Brain microvascular endothelial cell (primary cell): ENCODE measurements at places on chromosomes 12 and 14.
A peak's percentile ranks its signal among the peaks of the same experiment; 100 is the strongest.

GRCh38 chr12:132477017-132477702 lies 12.8 kb upstream of the FBRSL1 start:
- DNase-seq, result no peak

DNA sequence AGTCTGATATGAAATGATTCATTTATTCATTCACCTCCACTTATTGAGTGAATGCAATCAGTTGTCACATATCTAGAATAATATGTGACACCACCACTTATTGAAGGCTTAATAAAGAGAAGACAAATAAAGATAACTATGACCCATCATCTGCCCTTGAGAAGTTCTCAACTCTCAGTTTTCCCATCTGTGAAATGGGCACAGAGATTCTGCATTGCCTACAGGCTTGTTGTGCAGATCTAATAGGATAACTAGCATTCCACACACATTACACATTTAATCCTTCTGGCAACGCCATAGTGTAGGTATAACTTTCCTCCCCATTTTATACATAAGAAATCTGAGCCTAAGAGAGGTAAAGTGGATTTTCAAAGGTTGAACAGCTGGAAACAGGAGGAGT lies 84.2 kb upstream of the FICD start:
- DNase-seq, result no peak

DNA sequence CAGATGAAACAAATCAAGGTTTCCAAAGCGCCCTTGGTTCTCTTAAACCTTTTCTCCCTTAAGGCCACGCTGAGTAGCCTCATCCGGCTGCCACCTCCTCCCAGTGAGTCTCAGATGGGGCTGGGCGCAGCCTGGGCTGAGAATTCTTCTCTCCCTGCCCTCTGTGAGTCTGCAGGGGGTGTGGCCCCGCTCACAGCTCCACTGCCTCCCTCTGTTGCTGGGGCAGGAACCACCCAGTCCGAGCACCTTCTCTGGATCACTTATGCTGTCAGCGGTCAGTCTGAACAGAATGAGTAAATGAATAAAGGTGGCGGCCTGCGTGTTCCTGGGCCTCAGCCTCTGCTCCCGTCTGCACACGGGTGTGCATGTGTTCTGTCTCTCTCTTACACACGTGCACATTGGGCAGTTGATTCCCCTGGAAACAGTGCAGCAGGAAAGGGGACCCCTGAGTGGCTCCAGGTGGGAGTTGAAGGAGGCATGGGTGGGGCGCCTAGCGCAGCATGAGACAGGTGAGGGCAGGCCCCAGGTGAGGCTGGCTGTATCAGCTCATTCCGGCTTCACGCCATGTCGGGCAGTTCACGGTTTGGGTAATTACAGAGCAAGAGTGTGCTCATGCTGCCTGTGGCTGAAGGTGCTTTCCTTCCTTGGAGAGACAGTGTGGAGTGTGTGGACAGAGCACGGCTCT lies 4.3 kb downstream of the PAPLN start:
- DNase-seq, result no peak

GRCh38 chr12:53726946-53727309 lies 324 bp downstream of the CALCOCO1 start:
- DNase-seq, result no peak

GRCh38 chr14:69161590-69161989 lies 8.7 kb upstream of the DCAF5 start:
- no peak for DNase-seq

- DNase-seq, result peak; percentile 3
Observed at GRCh38 chr12:82554529-82554928, 132.2 kb upstream of the TMTC2 start.

DNA sequence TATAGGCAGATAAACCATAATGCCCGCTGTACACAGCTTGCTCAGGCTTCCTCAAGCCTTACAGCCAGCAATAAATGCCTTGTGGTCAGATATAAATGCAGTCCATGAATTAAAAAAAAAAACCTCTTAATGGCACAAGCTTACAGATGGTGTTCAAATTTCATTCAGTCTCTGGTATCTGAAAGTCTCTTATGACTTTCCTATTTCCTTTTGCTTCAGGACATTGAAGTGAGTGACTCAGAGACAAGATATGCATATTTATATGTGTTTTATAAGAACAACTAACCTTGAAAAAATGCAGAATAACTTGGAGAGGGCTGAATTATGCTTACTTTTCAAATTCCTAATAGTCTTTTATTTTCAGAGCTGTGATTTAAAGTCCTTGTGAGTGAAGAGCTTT lies 426.9 kb upstream of the MIS18BP1 start:
- peak; percentile 8 for DNase-seq
